Activated gamma-delta T cell treated with Interleukin-2 at 50 U/mL for 16 hours (primary cell): ENCODE measurements at places on chromosomes 7 and 10.

GRCh38 chr10:53064614-53065013 is 292.0 kb upstream of the MBL2 start:
- DNase-seq, result no peak

DNA sequence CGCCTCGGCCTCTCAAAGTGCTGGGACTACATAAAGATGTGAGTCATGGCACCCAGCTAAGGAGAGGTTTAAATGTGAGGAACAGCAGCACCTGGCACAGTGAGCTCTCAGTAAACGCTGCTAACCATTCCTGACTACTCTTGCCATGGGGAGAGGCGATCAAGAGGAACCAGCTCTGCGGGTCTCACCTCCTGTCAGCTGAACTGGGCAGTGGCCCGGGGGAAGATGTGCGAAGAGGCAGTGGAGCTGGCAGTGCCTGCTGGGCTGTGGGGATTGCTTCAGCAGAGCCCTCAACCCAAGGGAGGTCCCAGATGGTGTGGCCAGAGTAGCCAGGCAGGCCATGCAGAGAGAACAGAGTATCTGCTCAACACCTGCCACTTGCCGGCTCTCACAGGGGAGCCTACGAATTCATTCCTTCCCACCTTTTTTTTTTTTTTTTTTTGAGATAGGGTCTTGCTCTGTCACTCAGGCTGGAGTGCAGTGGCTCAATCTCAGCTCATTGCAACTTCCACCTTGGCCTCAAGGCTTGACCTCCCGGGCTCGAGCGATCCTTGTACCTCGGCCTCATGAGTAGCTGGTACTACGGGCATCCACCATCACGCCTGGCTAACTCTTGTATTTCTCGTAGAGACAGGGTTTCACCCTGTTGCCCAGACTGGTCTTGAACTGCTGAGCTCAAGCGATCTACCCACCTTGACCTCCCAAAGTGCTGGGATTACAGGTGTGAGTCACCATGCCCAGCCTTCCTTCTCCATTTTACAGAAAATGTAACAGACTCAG is 6.8 kb downstream of the POLM start:
- DNase-seq, result no peak

DNA sequence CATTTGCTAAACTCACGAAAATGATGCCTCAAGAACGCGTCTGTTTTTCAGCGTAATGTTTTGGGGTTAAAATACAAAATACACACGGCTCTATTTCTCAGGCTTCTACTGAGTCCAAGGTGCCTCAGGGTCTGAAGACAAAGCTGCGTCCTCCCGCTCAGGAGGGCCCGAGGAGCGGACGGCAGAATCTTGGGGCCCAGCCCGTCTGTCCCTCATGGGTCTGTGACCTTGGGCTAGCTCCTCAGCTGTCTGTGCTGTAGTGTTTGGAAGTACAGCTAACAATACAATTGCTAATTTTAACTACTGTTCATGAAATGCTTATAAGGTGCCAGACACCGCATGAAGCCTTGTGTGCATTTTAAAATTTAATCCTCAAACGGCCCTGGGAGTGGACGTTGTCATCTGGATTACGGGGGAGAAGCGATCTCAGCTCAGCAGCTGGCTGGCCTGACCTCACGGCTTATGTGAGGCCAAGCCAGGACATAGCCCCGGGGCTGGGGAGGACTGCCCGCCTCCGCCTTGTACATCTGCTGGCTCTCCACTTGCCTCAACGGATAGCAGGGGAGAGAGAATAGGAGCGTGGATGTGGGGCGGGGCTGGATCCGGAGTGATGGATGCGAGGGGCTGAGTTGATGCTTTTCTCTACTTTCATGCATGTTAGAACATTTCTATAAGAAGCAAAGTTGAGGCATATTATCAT is 357.4 kb downstream of the GLRX3 start:
- no peak for DNase-seq

- DNase-seq, result no peak
These were observed 77.9 kb downstream of the AVL9 start for GRCh38 chr7:32573110-32573687.

DNA sequence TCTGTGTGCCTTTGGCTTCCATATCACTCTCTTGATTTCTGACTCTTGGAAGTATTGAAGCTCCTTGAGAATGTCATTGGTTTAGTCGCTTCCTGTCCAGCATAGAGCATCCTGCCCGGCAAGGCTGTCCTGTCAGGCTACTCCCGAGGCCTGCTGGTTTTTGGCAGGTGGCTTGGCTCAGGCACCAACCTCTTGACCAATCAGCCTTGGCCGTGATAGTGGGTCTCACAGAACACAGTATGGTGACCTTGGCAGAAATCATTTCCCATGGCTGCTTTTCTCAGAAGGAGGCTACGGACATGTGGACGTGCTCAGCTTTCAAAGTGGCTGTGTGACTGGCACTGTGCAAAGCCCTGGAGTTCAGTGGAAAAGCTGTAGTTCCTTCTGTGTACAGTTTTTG is 516.9 kb downstream of the REEP3 start:
- DNase-seq, result no peak

- no peak for DNase-seq
These were observed 522.0 kb upstream of the LRRN3 start for GRCh38 chr7:110568932-110569331.

GRCh38 chr10:114206902-114207301 is 27.7 kb downstream of the TDRD1 start:
- no peak for DNase-seq

DNA sequence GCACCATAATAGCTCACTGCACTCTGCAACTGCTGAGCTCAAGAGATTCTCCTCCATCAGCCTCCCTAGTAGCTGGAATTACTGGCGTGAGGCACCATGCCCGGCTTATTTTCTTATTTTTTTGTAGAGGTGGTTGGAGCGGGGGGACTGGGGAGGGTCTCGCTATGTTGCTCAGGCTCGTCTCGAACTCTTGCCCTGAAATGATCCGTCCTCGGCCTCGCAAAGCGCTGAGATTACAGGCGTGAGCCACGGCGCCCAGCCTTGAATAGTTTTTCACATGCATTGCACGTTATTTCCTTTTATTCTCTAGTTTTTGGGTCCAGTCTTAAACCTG is 526 bp upstream of the LAMTOR4 start:
- DNase-seq, result no peak

DNA sequence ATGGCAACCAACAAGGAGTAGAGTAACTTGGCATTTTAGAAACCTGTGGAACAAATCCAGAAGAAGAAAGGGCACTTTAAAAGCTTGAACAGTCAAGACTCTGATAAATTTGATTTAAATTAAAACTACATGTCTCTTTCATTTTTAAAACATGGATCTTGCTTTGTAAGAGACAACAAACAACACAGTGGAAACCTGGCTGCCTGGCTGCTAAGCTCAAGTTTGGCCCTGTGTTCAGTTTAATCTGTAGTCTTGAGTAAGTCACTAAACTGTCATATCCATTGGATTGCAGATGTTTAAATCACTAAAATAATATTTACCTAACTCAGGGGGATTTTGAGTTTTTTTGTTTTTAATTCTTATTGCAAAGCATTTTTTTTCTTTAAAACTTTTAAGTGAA is 374.9 kb upstream of the SEMA3D start:
- DNase-seq, result no peak

DNA sequence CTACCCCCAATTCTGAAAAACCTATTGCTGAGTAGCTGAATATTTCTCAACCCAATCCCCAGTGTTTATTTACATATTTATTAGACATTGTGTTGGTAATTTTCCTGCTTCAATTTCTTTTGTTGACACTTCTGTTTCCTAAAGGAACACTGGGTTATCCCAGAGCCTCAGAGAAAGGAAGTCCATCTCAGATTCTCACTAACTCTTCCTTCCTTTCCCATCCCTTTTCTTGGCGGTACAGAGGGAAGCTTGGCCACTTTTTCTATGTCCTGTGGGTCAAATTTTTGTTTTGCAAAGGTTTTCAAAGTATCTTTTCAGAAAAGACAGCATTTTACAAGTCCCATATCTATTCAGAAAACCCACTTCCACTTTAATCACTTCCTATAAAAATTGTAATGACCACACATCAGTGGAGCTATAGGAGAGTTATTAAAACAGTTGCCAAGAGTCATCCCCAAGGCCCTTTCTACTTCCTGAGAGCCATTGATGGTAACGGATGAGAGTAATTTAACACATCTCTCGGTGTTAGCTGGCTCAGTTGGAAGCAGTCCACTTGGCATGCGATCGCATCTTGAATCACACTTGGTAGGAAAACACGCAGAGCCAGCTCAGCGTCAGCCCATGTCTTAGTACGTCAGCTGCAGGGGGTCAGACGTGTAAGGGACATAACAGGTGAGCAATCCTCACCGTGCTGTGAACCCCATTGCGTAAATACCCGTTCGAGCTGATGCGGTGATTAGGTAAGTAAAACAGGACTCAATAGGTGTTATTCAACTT is 231.1 kb upstream of the ADARB2 start:
- no peak for DNase-seq

DNA sequence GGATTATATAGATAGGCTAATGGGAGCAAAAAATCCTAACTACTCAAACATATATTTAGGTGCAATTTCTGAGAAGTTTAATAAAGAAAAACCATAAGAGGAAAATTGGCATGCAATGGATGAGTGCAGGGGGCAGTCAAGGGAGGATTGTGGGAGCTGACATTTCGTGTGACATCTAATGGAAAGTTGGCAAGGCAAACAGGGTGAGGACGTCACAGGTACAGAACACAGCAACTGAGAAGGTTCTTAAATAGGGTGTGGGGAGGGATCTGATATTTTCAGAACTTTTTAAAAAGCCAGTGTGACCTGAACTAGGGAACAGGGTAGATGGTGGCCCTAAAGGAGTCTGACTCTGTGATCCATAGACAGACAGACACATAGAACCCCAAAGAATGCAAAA is 194.9 kb upstream of the GLI3 start:
- DNase-seq, result no peak

GRCh38 chr7:47291461-47292081 is 290.3 kb downstream of the TNS3 start:
- no peak for DNase-seq

DNA sequence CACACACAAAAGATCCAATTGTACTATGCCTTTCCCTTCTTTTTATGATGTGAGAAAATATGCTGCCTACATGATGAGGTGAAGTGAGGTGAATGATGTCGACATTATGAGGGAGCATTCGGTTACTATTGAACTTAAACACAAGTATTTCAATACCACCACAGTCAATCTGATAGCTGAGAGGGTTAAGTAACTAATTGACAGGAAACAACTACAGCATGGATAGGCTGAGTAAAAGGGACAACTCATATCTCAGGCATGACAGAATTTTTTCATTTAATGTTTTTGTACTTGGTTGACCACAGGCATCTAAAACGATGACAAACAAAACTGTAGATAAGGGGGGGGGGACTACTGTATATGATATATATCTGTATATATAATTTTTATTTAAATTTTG is 488.9 kb downstream of the SH2D4B start:
- no peak for DNase-seq

DNA sequence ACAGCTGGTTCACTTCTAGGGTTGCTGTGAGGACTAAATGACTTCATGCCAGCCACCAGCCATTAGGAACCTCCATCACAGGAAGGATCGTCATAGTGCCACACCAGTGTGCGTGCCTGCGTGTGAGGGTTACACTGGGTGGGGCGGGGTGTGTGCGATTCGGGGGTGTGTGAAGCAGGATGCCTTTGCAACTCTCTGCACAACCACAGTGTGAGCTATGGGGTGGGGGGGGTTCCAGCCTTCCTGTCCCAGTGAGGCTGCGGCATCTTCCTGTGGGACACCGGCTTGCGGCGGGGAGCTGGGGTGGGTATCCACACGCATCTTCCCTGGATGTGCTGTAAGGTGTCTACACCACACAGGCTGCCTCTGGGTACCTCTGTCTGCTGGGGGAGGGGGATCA is 6.9 kb upstream of the ELFN1 start:
- DNase-seq, result peak; percentile 2

- DNase-seq, result no peak
These were observed 118.8 kb downstream of the HERPUD2 start for GRCh38 chr7:35576031-35576573.

DNA sequence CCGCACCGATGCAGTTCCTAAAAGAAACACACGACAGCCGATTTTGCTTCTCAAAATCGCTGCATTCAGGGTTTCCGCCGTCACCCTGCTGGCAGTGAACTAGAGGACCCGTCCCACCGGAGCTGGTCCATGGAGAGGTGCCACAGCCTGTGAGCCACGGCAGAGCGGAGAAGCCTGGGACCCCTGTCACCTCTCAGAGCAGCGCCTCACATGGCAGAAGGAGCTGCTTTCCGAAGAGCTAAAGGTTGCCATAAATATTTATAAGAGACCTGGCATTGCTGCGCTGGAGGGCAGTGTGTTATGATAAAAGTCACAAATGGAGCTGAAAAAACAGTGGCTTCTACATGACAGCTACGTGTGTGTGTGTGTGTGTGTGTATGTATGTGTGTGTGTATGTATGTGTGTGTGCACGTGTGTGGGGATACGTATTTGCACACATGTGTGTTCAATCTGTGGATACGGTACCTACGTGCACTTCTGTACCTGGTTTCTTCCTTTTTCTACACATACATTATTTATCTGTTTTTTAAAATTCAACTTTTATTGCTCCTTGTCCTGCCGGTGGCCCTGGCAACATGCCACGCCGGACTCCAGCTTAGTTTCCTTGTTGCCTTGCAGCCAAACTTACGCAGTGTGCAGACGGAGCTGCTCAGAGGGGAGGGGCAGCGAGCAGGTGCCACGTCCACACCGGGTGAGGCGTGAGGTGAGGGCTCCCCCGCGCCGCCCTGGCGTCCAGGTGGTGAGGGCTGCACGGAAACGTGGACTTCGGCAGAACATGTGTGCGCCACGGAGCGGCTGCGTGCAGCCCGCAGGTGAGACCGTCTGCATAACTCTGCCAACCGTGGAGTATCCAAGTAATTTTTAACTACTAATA is 115.2 kb upstream of the PITRM1 start:
- no peak for DNase-seq

DNA sequence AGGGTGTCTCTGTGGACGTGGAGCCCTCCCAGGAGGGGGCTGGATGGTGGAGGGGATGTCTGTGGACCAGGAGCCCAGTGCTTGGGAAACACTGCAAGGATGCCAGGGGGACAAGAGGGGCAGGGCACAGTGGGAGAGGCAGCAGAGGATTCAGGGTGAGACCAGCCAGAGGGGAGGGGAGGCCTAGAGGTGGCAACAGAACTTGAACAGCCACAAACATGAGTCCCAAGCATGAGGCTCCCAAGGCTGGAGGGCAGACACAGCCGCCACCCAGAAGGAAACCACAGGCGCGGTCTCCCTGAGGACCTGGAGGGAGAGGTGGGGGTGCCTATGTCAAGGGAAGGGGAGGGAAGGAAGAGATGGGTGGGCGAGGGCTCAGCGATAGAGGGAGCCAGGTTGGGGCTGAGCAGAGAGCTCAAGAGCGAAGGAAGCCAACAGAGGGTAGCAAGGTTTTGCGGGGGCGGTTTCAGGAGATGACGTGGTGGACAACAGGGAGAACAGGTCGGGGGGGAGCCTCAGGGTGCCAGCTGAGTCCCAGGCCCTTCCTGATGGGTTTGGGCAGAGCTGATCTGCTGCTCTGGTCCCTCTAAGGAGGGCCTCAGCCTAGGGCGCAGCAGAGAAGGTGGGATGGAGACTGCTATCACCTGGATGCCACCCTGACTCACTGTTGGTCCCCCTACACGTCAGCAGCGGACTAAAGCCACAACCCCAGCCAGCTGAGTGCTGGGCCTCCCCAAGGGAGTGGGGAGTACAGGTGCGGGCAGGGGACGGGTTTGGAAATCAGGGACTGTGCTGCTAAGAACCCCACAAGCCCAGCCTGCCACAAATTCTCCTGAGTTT is 6.7 kb upstream of the PILRA start:
- no peak for DNase-seq

- no peak for DNase-seq
These were observed 267.7 kb upstream of the NFE2L3 start for GRCh38 chr7:25884265-25884828.

GRCh38 chr7:12226756-12227155 is 15.7 kb downstream of the TMEM106B start:
- no peak for DNase-seq

GRCh38 chr10:44920252-44920651 is 9.1 kb downstream of the TMEM72 start:
- no peak for DNase-seq
